Ascending aorta (tissue), 2 donors: ENCODE measurements at places on chromosomes 3 and 15. TPM values are rescaled to one million over a fixed set of nuclear protein-coding genes. Genes with fewer than 3 reads are reported as not detected.

DNA sequence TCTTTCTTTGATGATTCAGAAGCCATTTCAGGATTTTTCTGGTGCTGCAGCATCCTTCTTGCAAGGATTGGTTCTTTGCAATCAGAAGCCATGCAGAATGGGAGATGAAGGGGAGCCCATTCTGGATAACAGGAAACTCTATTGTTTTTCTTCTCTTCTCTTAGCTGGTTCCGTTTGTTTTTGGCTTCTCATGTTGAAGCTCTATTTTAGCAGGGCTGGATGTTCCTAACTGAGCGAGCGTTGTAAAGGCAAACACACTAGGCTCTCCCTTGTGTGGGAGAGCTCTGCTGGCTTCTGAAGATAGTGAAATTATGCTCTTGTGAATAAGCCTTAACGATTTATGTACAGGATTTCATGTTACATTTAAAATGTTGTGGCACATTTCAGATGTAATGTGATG, 8.3 kb downstream of the CACNA1D start:
- H3K27me3 ChIP-seq, result no peaks in the 10 kb centered on the region
- H3K4me3 ChIP-seq, result no peak overlapping the region
- no peaks in the 10 kb centered on the region for H3K36me3 ChIP-seq
- no peak for DNase-seq

- H3K27ac ChIP-seq, result no peak overlapping the region
- no peaks in the 10 kb centered on the region for H3K4me1 ChIP-seq
- no peaks in the 10 kb centered on the region for H3K27me3 ChIP-seq
- no peak overlapping the region for H3K4me3 ChIP-seq
- H3K36me3 ChIP-seq, result no peaks in the 10 kb centered on the region
Measured at GRCh38 chr15:49752517-49752916, 131.7 kb downstream of the DTWD1 start.

The NOX5 gene
- total RNA-seq, result 0.53 TPM

- no peak for DNase-seq
- H3K27me3 ChIP-seq, result no peaks in the 10 kb centered on the region
- H3K4me1 ChIP-seq, result no peaks in the 10 kb centered on the region
- H3K4me3 ChIP-seq, result no peak overlapping the region
- H3K36me3 ChIP-seq, result no peaks in the 10 kb centered on the region
- peak overlapping the region; percentile 25 for H3K27ac ChIP-seq
Measured at GRCh38 chr15:34709866-34710265, 44.9 kb downstream of the GJD2 start.

- H3K27me3 ChIP-seq, result no peaks in the 10 kb centered on the region
- no peaks in the 10 kb centered on the region for H3K4me1 ChIP-seq
- no peaks in the 10 kb centered on the region for H3K36me3 ChIP-seq
- no peak overlapping the region for H3K27ac ChIP-seq
Measured at GRCh38 chr15:53716909-53717876, 42.3 kb downstream of the WDR72 start.

DNA sequence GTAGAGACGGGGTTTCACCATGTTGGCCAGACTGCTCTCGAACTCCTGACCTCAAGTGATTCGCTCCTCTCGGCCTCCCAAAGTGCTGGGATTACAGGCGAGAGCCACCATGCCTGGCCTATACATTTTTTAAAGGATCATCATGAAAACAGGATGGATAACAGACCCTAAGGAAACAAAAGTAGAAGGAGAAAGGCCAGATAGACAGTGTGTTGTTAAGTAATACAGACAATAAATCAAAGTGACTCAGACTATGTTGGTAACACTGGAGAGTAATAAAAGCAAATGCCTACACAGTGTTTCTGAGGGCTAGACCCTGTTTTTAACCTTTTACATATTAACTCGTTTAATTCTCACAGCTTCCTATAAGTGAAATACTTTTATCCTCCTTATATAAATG, 133.8 kb upstream of the MCTP2 start:
- H3K27ac ChIP-seq, result no peak overlapping the region
- no peak overlapping the region for H3K4me3 ChIP-seq
- no peaks in the 10 kb centered on the region for H3K27me3 ChIP-seq
- DNase-seq, result no peak
